ENCODE measurements at places on chromosomes 5 and 9.

DNA sequence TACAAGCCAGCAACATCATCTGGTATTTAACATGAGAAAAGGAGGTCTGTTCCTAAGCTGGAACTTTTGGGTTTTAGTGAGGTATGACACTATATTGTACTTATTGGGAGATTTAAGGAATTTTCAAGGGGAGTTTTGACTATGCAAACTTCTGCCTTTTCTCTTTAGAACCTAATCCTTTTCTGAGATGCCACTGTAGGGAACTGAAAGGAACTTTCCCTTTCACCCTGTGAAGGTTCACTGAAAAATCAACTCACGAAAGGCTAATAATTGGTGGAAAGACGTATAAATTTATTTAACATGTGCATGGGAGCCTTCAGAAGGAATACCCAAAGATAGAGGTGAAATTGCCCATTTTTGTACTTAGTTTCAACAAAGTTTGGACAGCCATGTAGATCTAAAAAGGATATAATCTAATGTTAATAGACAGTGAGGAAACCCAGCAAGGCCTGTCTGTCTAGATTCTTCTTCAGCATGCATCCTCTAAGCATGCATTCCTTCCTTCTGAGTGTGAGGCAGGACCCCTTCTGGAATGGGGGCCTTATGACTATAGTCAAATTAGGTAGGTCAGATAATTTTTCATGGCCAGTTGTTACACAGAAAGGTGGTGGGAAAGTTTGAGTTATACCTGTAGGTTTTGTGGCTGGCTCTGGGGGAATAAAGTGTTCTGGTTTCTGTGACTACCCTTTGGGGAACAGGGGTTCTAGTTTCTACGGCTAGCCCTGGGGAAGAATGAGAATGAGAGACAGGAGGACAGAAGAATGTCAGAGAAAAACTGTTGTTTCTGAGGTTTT, 200.3 kb downstream of the C9orf152 start:
- DNase-seq, result no peak

GRCh38 chr5:77643654-77644370, 5.3 kb upstream of the OTP start:
- DNase-seq, result no peak

- no peak for DNase-seq
Observed at GRCh38 chr5:35903631-35904203, 34.7 kb downstream of the CAPSL start.

DNA sequence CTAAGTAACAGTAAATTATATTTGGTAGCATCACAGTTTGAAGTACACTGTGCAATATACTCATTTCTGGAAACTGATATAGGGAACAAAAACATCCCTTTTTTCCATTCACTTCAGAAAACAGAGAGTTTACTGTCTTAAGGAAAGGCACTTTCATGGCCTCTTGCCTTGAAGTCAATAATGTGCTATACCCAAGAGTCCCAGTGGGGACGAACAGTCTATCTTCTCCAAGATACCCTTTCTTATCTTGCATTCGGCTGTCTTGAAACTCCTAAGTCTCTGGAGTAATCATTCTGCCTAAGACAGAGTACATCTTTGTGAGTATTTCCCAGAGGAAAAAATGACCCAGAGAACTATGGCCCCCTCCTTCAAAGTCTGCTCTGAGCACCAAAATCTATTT, 107.1 kb downstream of the SLC1A3 start:
- DNase-seq, result no peak

- no peak for DNase-seq
Observed at GRCh38 chr5:174693697-174694385, 30.5 kb upstream of the MSX2 start.

Measured in fibroblast of lung (primary cell).